Body of pancreas (tissue), 4 donors: ENCODE measurements at places on chromosomes 3 and 15. TPM values are rescaled to one million over a fixed set of nuclear protein-coding genes. Genes with fewer than 3 reads are reported as not detected.

DNA sequence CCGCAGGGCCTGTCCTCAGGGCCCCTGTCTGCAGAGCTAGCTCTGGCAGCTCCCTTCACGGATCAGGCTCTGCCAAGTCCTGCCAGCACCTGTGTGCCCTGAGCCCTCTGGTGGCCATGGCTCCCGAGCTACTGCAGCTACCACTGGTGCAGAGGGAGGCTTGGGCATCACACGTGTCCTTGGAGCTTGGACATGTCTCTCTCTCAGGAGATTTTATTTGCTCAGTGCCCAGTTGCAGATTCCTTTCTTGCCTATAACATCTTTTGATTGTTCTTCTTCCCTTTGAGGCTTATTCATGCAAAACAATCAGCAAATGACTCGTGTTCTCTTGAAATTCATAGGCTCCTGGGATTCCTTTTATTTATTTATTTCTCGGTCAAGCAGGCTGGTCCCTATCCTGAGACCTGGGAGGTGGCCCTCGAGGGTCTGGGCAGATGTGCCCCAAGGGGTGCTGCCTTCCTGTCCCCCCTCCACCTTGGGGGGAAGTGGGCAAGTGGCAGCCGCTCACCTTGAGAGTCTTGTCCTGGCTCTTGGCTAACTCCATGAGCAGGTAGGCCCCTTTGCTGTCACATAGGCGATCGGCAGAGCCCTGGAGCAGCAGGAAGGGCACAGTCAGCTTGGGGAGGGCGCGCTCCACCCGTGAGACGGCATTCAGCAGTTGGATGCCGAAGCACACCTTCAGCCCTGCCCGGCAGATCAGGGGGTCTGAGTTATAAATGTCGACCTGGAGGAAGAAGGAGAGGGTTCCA lies 21.9 kb downstream of the ABTB1 start:
- peaks cover 32% of the 10 kb centered on the region for H3K4me1 ChIP-seq
- no peaks in the 10 kb centered on the region for H3K27me3 ChIP-seq
- no peak overlapping the region for H3K4me3 ChIP-seq
- no peak overlapping the region for H3K27ac ChIP-seq

GRCh38 chr3:123843668-123844067 lies 40.5 kb downstream of the MYLK start:
- H3K4me1 ChIP-seq: no peaks in the 10 kb centered on the region
- H3K27me3 ChIP-seq: no peaks in the 10 kb centered on the region
- H3K27ac ChIP-seq: no peak overlapping the region

SERPINI2 gene
- 167 TPM for total RNA-seq

CKMT1B gene
- total RNA-seq: 13.5 TPM

CCDC33 gene
- not detected for total RNA-seq

DNA sequence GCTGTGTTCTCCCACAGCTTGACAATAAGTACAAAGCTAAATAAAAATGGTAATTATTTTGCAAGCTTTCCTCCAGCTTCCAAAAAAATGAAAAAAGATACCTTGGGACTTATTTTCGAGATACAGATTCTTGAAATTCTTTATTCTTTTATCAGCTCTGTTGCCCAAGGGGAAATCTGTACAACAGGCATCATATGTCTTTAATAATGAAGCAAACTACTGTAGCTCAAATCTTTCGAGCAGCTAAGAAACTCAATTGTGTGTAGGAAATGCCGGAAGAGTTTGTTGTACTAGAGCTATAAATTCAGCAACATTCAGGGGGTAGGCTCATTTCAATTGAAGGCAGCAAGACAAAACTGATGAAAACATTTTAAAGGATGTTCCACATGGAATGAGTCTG lies 297.7 kb downstream of the GBE1 start:
- H3K27me3 ChIP-seq: no peaks in the 10 kb centered on the region
- H3K36me3 ChIP-seq: no peaks in the 10 kb centered on the region
- H3K27ac ChIP-seq: no peak overlapping the region
- H3K4me3 ChIP-seq: no peak overlapping the region
- DNase-seq: no peak
- no peaks in the 10 kb centered on the region for H3K4me1 ChIP-seq

GRCh38 chr15:38129531-38130204 lies 123.0 kb upstream of the SPRED1 start:
- no peak overlapping the region for H3K4me3 ChIP-seq
- H3K27ac ChIP-seq: peak overlapping the region; percentile 64
- H3K27me3 ChIP-seq: no peaks in the 10 kb centered on the region
- H3K4me1 ChIP-seq: no peaks in the 10 kb centered on the region
- no peaks in the 10 kb centered on the region for H3K36me3 ChIP-seq

LDHAL6B gene
- not detected for total RNA-seq

PATL2 gene
- total RNA-seq: 1.0 TPM

GRCh38 chr3:105816833-105817232 lies 52.0 kb downstream of the CBLB start:
- H3K36me3 ChIP-seq: no peaks in the 10 kb centered on the region
- peaks cover 23% of the 10 kb centered on the region for H3K4me1 ChIP-seq
- H3K27ac ChIP-seq: no peak overlapping the region
- H3K4me3 ChIP-seq: no peak overlapping the region
- H3K27me3 ChIP-seq: no peaks in the 10 kb centered on the region
- DNase-seq: no peak

- DNase-seq: no peak
- H3K4me3 ChIP-seq: no peak overlapping the region
- H3K27ac ChIP-seq: no peak overlapping the region
- H3K27me3 ChIP-seq: no peaks in the 10 kb centered on the region
Measured at GRCh38 chr15:67593562-67593961, 51.1 kb downstream of the MAP2K5 start.

DNA sequence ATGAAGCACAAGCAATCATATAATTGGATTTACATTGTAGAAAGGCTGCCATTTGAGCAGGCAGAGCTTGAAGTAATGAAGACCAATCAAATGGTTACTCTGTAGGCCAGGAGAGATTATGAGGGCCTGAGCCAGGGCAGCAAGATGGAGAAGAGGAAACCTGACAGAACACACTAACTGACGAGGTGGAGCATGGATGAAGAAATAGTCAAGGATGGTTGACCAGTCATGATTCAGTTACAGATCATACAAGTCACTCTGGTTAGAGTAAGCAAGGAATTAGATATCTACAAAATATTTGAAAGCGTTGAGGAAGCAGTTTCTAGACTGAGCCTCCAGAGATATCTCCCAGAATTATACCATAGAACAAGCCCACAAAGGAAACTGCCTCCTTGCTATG lies 101.8 kb upstream of the THSD4 start:
- no peaks in the 10 kb centered on the region for H3K4me1 ChIP-seq
- no peaks in the 10 kb centered on the region for H3K27me3 ChIP-seq
- no peak overlapping the region for H3K27ac ChIP-seq
- H3K36me3 ChIP-seq: no peaks in the 10 kb centered on the region

DNA sequence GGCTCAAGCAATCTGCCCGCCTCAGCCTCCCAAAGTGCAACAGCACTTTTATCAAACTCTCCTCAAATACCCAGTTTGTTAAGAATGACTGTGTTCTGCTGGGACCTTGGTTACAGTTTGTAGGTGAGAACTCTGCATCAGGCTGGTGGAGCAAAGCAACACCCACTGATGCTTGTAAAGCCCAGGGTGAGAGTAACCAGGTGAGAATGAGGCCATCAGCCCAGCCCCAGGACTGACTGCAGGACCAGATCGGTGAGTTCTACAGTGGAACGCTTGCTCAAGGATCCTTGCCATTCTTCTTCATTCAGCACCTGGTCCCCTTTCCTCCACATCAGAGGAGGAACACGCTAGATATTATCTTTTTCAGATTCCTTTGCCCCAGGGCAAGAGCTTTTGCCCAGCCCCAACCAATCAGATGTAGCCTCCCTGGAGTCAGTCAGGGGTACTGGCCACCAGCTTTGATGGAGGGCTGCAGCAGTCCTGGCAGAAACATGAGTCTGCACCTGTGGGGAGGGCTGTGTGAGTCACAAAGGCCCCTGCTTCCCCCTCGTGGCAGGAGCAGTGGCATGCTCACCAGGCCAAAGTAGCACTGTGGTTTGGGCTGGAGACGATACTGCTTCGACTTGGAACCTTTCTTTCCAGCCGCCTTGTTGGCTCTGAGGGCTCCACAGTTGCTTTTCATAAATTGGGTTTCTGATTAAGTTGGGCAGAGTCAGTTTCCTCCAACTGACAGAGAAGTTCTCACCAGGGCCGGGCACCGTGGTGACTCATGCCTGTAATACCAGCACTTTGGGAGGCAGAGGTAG lies 3.5 kb upstream of the SHISA5 start:
- H3K36me3 ChIP-seq: no peaks in the 10 kb centered on the region
- peak; percentile 77 for DNase-seq
- no peak overlapping the region for H3K4me3 ChIP-seq
- peaks cover 25% of the 10 kb centered on the region for H3K4me1 ChIP-seq
- H3K27ac ChIP-seq: no peak overlapping the region

GRCh38 chr15:85766001-85766831 lies 28.5 kb downstream of the KLHL25 start:
- no peaks in the 10 kb centered on the region for H3K36me3 ChIP-seq
- no peak overlapping the region for H3K27ac ChIP-seq
- no peak overlapping the region for H3K4me3 ChIP-seq
- peaks cover 18% of the 10 kb centered on the region for H3K4me1 ChIP-seq
- DNase-seq: no peak

GRCh38 chr15:63482874-63483323 lies 21.5 kb upstream of the USP3 start:
- no peak for DNase-seq
- H3K27ac ChIP-seq: no peak overlapping the region
- H3K4me1 ChIP-seq: no peaks in the 10 kb centered on the region
- no peaks in the 10 kb centered on the region for H3K27me3 ChIP-seq
- H3K36me3 ChIP-seq: no peaks in the 10 kb centered on the region

SLC15A2 gene
- 2.3 TPM for total RNA-seq

RGMA gene
- 9.2 TPM for total RNA-seq

SLC28A2 gene
- total RNA-seq: 2.3 TPM

SEC22A gene
- 18.4 TPM for total RNA-seq

DNA sequence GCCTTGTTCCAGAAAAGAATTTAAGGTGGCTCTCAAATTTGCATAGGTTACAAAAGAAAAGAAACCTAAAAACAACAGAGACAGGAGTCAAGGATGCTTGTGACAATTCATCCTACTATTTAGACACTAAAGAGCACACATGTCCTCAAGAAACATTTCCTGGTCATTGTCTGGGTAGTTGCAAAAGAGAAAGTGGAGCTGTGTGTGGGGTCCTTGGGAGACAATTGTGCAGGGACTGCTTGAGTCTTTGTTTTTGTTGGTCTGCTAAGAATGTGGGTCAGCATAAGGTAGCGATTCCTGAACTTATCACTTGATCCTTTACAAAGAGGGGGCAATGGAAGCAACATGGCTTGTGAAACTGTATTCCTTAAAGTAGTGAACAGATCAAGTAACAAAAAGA lies 185.3 kb downstream of the KCNAB1 start:
- H3K4me1 ChIP-seq: peaks cover 11% of the 10 kb centered on the region
- no peak overlapping the region for H3K27ac ChIP-seq
- no peaks in the 10 kb centered on the region for H3K36me3 ChIP-seq
- DNase-seq: no peak
- H3K27me3 ChIP-seq: no peaks in the 10 kb centered on the region

DNA sequence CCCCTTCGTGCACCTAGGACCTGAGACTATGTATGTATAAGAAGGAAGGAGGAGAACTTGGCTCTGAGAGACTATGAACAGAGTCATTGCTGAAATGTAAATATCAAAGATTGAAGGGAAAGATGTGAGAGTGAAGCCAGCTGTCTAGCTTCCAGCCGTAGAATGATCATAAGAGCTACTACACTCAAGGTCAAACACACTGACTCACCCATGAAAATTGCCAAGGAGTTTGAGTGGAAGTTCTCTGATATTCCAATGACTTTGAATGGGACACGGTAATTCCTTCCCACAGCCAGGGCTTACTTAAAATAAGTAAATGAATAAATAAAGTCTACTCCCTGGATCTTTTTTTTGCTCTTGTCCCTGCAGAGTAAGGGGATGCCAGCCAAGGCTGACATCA lies 398.9 kb upstream of the TPRG1 start:
- H3K4me1 ChIP-seq: peaks cover 45% of the 10 kb centered on the region
- no peaks in the 10 kb centered on the region for H3K36me3 ChIP-seq
- peak; percentile 79 for DNase-seq

- no peak for DNase-seq
- H3K36me3 ChIP-seq: no peaks in the 10 kb centered on the region
- no peaks in the 10 kb centered on the region for H3K4me1 ChIP-seq
- no peak overlapping the region for H3K27ac ChIP-seq
Measured at GRCh38 chr3:21751886-21752285, 876 bp upstream of the ZNF385D start.

DNA sequence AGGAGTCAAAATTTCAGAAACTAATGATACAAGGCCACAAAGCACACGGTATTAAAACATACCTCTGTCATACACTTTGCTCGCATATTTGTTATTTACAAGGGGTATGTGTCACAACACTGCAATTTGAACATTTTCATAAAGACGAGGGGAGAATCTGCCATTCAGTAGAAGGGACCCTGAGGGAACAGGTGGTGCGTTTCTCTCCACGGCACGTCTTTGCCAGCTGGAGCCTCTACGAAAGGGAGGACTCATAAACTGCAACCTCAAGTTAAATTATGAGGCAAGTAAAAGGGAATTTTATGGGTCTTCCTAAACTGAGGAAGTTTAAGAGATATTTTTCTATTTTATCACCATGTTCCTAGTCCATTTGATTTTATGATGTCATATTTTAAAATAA lies 19.1 kb downstream of the ATP10A start:
- no peak overlapping the region for H3K27ac ChIP-seq
- H3K4me1 ChIP-seq: no peaks in the 10 kb centered on the region
- H3K27me3 ChIP-seq: no peaks in the 10 kb centered on the region
- no peak overlapping the region for H3K4me3 ChIP-seq
